Right forelimb (tissue), 1 donor: ENCODE measurements at places on chromosomes 7 and 10.

DNA sequence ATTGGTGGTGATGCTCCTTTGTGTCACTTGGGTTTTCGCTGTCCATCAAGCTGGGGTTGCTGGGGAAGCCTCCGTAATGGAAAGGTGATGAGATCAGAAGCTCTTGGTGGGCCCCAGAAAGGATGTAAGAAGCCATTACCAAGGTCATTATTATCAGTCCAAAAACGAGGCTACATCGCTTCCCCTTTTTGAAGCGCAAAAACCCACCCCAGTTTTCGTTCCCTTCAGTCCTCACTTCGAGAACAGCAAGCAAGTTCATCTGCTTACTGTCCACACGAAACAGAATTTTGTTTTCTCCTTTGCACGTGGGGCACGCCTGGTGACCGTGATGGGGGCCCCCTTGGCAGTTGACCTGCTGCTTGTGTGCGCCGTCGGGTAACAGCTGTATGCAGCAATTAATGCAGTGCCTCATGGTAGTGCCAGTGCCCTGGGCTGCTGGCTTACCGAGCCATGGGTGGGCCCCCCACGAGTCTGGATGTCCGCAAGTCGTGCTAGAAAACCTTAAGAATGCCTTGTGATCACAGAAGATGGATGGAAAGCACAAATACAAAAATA, 47.5 kb downstream of the CHST15 start:
- no peak for DNase-seq

GRCh38 chr10:99368646-99369045, 39.5 kb downstream of the CNNM1 start:
- no peak for DNase-seq

GRCh38 chr10:13536674-13537366, 8.0 kb upstream of the BEND7 start:
- peak; percentile 60 for DNase-seq

- no peak for DNase-seq
These were observed 57.2 kb upstream of the OPALIN start for GRCh38 chr10:96415891-96416554.

DNA sequence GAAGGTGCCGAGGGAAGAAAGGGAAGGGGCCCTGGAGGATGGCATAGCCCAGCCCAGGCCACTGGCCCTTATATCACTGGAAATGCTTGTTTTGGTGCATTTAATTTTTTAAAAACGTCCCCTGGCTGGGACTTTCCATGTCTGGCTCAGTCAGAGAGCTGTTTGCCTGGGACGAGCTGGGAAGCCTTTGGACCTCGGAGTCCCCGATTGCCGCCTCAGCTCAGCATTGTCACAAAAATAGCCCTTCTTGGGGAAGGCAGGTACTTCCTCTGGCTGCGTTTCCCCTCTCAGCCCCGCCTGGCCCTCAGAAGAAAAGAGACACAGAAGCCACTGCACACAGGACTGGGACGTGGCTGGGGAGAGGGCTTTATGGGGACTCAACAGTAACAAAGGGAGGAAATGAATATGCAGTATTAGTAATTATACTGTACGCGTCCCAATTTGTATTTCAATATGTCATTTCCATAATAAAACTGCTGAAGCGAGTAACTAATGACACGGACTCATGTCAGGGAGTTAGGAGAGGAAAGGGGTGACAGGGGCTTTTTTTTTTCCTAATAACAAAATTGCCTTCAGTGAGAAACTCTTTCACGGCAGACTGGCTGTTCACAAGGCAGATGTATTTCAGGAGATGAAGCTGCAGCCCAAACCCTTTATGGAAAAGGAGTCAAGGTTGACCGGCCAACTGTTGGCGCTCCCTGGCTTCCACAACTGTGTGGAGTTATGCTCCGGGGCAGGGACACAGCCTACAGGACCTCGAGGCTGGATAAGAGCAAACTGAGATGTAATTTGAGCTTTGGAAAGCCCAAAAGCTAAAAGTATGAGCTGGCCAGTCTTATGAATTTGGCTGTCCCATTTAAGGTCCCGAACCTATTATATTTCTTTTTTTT, 31.0 kb upstream of the MXI1 start:
- DNase-seq: no peak

DNA sequence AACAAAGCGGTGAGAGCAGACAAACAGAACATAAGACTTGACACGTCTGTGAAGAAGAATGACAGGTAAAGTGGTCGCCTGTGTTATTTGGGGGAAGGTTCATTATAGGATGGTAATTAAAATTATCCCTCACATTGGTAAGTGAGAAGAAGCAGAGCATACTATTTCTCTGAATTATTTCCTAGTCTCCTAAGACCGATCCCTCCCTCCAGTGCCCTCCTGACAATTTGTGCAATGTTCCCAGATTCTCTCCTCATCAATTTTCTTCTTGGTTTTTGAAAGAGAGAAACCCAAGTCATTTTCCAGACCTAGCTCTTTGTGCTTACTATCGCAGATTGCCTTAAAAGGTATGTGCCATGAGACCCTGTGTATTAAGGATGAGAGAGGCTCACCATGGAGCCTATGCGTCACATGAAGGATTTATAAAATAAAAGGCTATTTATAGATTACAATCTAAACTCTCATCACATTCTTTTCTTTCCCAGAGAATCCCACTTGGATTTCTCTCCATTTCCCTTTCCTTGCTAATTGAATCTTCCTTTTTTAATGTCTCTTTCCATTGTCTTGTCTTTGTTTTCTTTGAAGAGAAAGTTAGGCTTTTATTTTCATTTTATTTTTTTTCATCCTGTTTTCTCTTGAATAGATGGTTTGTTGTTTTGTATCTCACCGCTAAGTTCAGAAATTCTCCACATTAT, 112.0 kb downstream of the PPP1R3A start:
- no peak for DNase-seq

GRCh38 chr7:68414631-68415425, 1183.4 kb upstream of the AUTS2 start:
- DNase-seq: no peak

GRCh38 chr7:90540406-90540805, 55.7 kb upstream of the CDK14 start:
- DNase-seq: no peak

DNA sequence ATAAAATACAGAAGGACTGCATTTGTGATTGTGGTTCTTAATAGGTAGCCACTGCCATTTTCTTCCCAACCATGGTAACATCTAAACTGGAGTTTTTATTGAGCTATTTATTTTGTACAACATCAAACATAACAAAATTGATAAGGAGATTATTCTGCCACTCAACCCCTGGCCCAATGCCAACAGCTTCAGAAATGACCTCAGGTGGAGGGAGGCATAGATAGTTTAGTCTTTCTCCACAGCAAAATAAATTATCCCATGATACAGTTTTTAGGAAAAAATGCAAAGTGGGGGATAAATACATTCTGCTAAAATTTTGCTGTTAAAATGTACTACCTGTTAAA, 57.6 kb downstream of the LRRTM3 start:
- DNase-seq: no peak

DNA sequence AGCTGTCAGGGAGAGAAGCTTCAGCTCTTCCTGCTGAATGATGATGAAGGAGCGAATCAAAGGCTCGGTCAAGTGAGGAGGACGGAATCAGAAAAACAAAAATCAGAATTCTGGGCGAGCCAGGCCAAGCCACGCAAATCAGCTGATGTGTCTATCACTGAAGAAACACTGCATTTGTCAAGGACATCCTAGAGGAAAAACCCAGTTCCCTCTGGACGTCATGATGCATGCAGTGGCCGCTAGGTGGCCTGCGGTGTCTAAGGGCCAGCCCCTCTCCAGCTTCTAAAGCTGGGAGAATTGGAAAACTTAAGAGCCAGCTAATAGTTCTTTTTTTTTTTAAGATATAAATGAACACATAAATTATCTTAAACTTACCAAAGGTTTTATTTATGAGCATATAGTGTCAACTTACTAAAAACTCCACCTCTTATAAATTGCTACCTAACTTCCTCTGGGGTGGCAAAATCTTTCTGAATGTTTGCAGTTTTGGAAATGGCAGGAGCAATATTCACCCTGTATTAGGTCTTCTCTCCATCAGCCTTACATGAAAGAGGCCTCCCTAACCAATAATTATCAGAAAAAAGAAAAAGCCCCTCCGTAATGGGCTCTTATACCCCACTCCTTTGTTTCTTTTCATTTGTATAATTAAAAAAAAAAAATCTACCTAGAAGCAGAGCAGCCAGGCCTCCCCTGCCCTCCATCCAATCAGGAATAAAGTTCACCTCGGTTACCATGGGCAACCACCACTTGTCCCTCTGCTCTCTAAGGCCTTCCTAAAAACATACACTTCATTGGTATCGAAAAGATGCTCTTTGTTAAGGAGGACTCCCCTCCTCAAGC, 186.8 kb downstream of the USP6NL start:
- DNase-seq: peak; percentile 56

- no peak for DNase-seq
These were observed 184.1 kb downstream of the ABCA13 start for GRCh38 chr7:48355346-48355745.

DNA sequence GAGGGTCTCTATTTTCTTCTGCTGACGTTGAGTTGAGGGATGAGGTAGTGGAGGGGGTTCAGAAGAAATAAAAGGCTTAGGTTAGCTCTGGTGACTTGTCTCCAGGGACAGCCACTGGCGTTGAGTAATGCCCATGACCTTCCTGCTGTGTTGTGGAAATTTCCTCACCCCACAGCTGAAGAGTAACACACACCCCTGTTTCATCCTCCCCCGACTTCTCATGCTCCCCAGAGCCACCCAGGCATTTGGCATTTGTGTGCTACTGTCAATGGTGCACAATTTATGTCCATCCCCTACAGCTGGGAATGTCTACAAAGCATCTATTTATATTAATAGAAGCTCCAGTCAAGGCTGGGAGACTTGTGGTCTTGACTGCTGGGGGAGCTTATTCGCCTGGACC, 4.7 kb upstream of the TMEM72 start:
- DNase-seq: no peak

- peak; percentile 61 for DNase-seq
These were observed 109.6 kb downstream of the WNT2 start for GRCh38 chr7:117212969-117213877.

DNA sequence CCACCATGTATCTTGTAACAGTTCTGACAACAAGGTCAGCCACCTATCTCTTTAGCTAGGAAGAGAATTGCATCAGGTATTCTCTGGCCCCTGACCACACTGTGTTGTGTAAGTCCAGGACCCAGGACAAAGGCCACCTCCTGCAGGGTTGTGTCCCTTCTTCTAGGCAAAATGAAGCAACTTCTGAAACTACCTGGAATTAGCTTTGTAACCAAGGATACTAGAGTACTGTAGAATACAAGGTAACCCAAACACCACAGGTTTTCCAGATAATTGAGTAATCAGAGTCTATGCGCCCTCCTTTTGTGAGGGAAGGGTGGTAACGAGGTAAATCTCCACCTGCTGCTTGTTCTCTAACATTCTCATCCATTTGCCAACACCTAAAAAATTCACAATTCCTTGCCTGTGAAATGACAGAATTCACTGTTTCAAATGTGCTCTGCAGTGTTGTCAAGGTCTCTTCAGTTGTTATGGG, 51.7 kb downstream of the SGMS1 start:
- no peak for DNase-seq

DNA sequence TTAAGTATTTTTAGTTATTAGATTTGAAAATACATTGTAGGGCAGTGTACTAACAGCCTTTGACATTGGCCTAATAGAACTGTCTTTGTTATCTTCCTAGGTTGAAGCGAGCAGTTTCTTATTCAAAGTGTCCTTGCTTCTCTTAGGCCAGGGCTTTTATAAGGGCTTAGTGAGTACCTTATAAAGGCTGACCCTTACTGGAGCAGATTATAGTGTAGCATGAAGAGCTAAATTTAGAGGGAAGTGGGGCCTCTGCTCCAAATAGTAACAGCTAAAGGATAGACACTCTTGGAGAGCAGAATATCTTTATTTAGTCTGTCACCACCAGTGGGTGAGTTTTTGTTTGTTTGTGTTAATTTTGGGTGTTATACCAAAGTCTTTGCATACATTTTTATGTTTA, 15.9 kb downstream of the BZW2 start:
- DNase-seq: no peak

DNA sequence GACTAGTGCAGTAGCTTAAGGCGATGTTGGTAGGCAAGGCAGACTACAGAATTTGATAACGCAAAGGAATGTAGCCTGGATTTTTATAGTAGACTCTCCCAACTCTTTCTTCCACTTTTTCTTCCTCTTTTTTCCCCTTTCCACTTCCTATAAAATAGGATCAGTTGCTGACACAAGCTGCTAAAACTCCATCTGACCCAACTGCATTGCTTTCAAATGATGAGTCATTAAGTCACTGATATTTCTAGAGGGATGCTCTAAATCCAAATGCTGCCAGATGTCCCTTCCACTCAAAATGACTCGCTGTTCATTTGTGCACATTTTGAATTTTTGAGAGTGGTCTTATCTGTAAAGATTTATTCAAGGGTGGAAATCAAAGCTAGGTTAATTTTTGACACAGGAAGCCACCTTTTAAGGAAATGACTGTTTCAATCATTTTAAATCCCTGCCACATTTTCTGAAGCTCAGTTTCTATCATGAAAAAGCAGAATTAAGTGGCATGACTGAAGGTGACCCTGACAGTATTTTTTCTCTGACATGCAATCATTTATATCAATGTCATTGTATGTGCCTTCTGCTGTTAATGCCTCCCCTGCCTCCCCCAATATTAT, 25.8 kb upstream of the SFMBT2 start:
- DNase-seq: no peak

GRCh38 chr7:38411404-38411803, 138.0 kb upstream of the TARP start:
- no peak for DNase-seq

DNA sequence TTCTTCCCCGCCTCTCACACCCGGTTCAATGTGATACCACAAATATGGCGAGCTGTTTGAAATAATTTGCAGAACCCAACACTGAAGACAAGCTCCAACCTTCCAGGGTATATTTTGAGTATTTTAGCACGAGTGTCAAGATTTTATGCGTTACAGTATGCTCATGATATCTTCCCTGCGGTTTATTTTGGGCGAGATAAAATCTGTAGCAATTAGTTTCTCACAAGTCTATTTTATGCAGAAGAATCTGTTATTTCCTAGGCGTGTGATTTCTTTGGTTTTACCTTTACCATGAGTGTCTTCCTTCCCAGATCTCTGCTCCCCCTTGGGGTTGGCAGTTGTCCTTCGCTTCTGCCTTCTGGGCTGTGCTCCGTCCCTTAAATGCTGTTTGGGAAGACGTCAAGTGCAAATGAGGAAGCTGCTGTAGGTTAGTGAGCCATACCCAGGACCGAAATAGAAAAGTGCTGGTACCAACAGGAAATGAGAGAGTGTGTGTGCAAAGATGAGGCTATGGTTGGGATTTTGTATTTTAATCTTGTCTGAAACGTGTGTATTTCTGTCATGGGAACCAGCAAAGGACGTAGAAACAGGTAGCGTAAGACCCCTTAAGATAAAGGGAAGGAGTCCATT, 299.8 kb downstream of the KLF6 start:
- no peak for DNase-seq

DNA sequence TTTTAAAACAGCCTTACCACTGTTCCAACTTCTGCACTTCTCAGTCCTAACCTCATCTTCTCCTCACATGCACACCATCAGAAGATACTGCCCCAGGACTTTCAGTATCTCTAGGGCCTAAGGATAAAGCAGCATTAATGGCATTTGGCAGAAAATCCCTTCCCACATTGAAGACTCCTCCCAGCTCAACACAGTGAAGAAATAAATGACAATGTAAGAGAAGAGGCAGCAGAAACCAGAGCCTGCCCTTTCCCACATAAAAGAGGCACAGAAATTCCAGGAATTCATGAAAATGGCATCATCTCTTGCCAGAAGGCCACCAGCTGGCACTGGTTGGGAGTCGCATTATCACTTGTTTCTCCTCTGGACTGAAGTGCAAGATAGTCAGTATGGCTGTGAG, 3.7 kb downstream of the GCC1 start:
- DNase-seq: no peak

GRCh38 chr10:44962870-44963738, 3.5 kb downstream of the RASSF4 start:
- peak; percentile 62 for DNase-seq
